Right atrium auricular region (tissue), 2 donors: ENCODE measurements at places on chromosomes 6 and 20. TPM values are rescaled to one million over a fixed set of nuclear protein-coding genes. Genes with fewer than 3 reads are reported as not detected.

DNA sequence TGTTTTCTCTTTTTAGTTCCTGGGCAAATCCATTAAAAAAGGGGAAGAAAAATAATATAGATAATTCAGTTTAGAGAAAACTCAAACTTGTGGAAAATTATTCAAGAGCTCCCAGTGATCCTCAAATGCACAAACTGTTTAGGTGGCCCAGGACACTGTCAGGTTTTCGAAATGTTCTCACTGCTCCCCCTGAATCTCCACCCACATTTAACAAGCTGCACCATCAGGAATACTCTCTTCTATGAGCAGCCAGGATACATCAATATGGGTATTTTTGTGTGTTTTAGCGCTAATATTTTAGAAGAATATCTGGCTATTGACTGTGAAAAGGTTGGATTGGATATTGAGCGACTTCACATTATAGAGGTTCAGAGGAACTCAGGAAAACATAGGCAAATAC lies 43.9 kb downstream of the OR2B2 start:
- no peak for DNase-seq

DNA sequence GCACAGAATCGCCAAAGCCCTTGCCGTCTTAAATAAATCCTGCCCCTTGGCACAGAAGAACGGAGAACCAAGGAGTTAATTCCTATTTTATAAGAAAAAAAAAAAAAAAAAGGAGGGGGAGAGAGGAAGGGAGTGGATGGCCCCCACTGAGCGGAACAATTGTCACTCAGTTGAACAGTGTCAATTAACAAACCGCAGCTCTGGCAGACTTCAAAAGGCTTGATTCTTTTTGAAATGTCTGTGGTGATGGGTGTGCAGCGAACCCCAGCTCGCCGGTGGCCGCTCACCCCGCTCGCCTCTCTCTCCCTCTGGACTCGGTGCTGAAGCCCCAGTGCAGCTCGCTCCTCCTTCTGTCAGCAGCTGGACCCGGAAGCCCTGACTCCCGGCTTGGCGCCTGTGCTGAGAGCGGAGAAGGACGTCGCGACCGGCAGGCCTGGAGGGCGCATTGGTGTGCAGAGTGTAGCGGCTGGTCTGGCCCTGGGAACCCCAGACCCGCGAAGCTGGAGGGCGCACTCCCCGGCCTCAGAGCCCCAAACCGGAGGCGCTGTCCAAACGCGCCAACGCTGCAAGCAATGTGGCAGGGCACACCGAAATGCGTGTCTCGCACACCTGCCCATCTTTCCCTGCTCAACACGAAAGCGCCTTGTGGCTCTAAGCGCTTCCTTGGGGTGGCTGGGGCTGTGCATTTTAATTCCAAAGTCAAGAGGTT lies 3.4 kb downstream of the LINC00237 start:
- no peak for DNase-seq

GRCh38 chr6:134875367-134875766 lies 74.5 kb downstream of the ALDH8A1 start:
- no peak for DNase-seq

IMPG1 gene
- total RNA-seq: not detected
